AG20443 (cell line): ENCODE measurements at places on chromosomes 2 and 18.

DNA sequence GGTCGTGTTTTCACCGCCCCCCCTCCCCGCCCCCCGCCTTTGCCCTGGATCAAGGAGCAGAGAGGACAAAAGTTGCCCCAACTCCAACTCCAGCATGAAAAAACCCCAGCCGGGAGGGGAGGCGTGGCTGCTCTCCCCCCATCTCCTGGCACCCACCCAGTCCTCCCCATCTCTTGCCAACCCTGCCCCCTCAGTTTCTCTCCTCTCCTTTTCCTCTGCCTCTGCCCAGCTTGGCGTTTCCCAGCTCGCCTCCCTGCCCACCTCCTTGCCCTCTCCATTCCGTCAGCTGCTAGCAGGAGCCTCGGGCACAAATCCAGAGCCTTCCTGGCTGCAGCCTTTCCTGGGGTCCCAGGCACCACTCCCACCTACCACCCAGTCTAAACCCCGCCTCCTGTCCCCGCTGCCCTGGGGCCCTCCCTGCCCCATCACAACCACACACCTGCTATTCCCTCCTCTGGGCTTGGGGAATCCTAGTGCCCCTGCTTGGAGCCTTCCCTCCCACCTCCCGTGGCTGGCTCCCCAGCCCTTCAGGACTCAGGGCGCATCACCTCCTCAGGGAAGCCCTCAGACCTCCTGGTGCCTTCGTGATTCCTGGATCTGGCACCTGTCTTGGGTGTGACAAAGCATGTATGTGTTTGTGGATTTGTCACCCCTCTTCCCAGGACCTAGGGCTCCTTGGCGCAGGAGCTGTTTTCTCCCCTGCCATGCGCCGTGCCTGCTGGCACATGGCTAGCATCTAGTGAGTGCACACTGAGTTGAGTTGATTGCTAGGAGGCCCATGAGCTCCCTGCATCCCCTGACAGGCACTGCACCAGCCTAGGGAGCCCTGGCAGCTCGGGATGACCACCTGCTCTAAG is 209.1 kb downstream of the TFCP2L1 start:
- DNase-seq = no peak

DNA sequence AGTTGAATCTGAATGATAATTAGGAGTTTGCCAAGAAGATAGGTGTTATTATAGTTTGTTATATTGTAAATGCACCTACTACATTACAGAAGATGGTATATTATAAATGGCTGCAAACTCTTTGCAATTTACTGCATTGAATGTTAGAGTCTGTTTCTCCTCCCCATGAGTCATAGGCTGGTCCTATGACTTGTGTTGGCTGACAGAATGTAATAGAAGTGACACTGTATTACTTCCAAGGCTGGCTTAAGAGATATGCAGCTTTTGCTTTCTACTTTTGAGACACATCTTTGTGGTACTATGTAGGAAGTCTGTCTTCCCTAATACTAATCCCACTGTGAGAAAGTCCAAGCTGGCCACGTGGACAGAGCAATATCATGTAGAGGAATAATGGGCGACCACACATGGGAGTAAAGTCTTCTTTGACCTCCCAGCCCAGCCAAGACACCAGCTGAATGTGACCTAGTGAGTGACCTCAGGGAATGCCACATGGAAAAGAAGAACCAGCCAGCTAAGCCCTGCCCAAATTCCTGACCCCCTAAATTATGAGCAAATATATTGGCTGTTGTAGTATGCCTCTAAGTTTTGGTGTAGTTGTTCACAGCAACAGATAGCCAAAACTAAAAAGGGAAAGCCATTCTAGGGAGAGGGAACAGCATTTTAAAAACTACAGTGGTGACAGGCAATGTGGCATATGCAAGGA is 6.8 kb upstream of the DDX1 start:
- DNase-seq = peak; percentile 25

GRCh38 chr2:3079959-3080948 is 297.4 kb downstream of the EIPR1 start:
- no peak for DNase-seq

- no peak for DNase-seq
Observed at GRCh38 chr2:144421606-144422510, 98.1 kb downstream of the ZEB2 start.

GRCh38 chr2:86301711-86302202 is 35.7 kb downstream of the REEP1 start:
- DNase-seq = no peak

DNA sequence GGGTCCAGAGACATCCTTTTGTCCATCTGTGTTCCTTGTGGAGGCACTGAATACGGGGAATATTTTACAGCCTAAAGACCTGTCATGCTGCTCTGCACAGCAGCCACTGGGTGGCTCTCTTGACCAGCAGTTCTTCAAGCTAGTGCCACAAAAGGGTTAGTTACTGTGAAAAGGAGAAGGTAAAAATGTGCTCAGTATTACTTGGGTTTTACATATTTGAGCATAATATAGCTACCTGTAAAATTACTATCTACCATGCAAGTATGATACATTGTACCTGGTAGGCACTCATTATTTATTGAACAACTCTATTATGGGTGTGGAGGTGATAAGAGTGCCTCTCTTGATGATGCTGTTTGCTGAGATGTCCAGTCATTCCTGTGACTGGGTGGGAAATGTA is 23.6 kb downstream of the FZD5 start:
- DNase-seq = peak; percentile 79

- DNase-seq = no peak
Observed at GRCh38 chr2:231383416-231384108, 11.9 kb upstream of the B3GNT7 start.

- peak; percentile 57 for DNase-seq
Observed at GRCh38 chr2:118805064-118805690, 42.3 kb downstream of the EN1 start.

- DNase-seq = peak; percentile 92
Observed at GRCh38 chr2:106956879-106957278, 70.9 kb upstream of the ST6GAL2 start.

GRCh38 chr2:11043245-11043644 is 112.0 kb upstream of the SLC66A3 start:
- no peak for DNase-seq

DNA sequence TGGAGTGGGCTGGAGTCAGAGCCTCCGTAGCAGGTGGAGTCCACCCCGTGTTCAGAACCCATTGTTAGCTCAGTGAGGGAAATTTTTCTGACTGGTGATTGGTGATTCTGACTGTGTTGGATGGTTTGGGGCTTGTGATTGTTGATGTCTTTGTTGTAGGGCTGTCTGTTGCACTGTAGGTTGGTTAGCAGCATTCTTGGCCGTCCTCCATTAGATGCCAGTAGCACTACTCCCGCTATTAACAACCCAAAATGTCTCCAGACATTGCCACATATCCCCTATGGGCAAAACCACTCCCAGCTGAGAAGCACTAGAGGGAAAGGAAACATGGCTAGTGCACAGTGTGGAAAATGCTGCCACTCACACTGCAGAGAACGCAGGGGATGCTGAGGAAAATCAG is 51.7 kb downstream of the ARMC9 start:
- peak; percentile 25 for DNase-seq

DNA sequence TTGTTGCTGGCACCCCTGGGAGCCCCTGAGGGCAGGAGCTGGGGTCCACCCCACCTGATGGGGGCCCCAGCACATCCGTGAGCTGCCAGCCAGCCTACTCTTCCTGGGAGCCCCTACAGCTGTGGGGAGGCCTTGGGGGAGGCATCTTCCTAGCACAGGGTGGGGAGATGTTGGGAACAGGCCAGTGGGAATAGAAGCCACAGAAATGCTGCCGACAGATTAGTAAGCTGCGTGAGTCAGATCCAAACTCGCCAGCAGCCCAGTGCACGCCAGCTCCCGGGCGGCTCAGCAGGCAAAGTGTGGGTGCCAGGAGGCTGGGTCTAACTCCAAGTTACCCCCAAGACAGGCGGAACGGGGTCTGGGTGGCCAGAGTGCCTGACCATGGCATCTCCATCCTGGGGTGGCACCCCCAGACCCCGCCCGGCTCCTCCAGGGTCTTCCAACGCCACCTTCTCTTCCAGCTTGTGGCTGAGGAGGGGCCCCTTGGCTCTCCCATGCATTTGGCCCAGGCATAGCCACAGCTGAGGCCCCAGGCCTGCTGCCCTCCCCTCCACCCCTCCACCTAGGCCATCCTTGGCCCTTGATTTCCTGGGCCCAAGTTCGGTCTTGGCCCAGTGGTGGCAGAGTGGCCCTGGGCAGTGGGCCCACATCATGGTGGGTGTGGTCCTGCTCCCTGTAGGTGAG is 15.3 kb downstream of the CROCC2 start:
- peak; percentile 97 for DNase-seq

GRCh38 chr2:24860631-24861030 is 59.4 kb downstream of the ADCY3 start:
- no peak for DNase-seq

DNA sequence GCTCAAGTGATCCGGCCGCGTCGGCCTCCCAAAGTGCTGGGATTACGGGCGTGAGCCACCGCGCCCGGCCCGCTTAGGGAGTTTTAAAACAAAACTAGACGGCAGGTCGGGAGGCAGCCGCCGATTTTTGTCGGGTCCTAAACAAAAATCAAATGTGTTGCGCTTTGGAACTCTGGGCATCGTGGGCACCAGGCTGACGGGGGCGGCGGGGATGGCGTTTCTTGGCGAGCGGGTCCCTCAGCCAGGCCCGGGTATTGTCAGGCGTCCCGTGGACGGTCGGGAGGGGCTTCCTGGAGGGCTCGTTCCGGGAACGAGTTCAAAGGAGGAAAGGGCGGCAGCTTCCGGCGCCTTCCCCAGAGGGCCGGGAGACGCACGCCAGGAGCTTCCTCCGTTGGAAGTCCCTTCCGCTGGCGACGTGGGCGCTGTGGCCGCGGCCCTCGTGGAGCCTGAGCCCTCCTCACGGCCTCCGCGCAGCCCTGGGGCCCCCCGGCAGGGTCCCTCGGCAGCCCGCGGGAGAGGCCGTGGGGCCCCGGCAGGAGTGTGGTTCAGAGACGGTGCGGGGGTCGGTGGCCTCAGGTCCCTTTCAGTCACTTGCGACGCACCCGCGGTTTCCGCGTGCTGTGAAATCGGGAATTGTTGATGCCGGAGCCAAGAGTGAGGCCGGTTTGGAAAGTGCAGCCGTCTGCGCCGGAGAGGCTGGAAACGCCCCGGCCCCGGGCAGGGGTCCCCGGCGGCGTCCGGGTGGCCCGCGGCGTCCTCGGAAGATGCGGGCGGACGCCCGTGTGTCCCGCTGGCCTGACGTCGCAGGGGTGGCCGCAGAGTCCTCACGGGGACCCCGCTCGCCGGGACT is 59.3 kb downstream of the EMILIN2 start:
- DNase-seq = peak; percentile 85
